ENCODE measurements at places on chromosomes 2 and 18.

GRCh38 chr18:76977108-76977621 is 154.8 kb downstream of the ZNF236 start:
- no peak for DNase-seq

GRCh38 chr18:63977040-63977439 is 7.2 kb downstream of the SERPINB8 start:
- DNase-seq: no peak

GRCh38 chr2:124822516-124822915 is 797.4 kb downstream of the CNTNAP5 start:
- no peak for DNase-seq

DNA sequence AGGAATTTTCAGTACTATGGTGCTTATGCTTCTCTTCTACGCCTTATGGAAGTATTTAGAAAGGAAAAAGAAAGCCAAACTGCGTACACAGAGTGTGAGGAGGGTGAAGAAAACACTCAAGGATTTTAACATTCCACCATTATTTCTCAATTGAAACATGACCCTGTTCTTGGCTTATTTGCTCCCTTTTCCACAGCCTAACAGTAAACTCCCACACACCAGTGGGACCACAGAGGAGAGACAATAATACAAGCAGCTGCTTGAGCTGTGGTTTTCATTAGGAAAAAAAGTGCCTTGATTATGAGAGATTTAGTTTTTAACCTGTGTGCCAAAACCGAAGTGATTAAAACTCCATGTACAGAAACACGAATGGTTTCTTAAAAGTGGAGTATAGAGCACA is 134.3 kb downstream of the MEP1B start:
- DNase-seq: no peak

DNA sequence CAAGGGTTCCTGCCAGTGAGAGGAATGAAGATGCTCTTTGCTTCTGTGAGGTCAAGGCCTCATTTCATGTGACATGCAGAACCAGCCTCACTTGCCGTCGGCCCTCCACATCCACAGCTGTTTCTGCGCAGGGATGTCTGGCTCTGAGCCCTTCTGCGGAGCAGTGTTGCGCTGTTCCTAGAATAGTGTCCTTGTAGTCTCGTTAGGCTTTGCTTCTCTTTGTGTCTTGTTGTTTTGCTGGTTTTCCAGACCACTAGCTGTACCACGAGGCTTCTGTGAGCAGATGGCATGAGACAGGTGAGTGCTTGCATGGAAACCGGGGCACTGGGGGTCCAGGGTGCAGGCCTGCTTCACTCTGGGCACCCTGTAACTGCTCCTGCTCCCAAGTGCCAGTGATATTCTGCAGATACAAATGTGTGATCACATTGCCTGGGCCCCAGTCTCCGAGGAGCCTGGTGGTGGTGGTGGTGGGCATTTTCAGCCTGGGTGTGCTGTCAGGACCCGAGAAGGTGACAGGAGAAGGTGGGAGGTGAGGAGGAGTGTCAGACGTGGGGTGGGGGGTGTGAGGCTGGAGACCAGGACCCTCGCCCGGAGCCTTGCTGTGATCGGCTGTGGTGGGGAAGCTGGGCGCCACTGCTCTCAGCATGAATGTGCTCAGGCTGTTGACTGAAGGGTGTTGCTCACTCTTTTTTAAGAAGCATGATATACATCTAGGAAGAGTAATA is 34.3 kb downstream of the LDLRAD4 start:
- no peak for DNase-seq

DNA sequence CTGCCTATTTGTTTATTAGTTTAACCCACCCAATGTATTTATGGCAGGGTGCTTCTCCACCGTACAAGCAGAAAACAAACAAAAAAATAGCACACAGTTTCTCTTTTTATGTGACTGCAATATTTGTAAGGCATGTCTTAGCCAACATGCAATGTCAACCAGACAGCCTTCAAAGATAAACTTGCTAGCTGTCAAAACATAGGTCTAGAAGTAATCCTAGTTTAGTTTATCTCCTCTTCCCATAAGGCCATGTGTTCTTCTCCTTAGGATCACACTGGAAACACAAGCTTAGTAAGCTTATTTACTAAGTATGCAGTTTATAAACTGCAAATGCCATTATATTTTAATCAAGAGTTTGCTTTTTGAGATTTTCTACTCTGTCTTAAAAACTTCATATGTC is 75.6 kb downstream of the LDAH start:
- no peak for DNase-seq

DNA sequence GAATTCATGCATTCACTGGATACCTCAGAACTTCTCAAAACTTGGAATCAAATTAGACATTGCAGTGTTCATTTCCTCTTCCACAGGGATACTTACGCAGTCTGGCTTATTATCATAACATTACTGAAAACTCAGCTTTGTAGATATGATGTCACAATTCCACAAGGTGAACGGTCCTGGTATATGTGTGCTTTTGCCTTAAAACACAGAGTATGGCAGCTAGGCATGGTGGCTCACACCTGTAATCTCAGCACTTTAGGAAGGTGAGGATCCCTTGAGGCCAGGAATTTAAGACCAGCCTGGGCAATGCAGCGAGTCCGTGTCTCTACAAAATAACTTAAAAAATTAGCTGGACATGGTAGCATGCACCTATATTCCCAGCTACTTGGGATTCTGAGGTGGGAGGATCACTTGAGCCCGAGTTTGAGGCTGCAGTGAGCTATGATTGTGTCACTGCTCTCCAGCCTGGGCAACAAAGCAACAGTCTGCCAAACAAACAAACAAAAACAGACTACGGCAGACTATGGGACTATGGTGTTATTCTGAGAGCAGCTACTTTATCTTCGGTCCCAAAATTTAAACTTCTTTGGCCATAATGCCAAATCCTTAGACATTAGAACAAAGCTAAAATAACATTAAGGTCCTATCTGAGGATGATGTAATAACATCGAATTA is 1191.9 kb upstream of the SLC39A10 start:
- DNase-seq: no peak

DNA sequence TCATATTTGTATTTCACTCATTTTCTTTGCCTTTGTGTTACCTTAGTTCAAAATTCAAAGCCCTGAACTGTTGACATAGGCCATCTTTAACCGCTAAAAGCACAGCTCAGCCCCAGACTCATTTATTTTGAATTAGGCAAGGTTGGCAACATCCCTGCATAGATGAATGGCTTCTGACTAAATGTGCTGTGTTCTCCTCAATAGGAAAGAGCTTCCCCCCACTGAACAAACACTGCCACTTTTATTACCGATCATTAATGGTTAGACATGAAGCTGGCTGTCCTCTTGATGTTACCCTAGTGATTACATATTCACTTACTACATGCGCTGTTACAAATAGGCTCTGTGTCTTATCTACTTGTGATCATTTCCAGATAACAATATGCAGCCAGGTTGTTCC is 170.7 kb downstream of the ADCYAP1 start:
- DNase-seq: no peak

DNA sequence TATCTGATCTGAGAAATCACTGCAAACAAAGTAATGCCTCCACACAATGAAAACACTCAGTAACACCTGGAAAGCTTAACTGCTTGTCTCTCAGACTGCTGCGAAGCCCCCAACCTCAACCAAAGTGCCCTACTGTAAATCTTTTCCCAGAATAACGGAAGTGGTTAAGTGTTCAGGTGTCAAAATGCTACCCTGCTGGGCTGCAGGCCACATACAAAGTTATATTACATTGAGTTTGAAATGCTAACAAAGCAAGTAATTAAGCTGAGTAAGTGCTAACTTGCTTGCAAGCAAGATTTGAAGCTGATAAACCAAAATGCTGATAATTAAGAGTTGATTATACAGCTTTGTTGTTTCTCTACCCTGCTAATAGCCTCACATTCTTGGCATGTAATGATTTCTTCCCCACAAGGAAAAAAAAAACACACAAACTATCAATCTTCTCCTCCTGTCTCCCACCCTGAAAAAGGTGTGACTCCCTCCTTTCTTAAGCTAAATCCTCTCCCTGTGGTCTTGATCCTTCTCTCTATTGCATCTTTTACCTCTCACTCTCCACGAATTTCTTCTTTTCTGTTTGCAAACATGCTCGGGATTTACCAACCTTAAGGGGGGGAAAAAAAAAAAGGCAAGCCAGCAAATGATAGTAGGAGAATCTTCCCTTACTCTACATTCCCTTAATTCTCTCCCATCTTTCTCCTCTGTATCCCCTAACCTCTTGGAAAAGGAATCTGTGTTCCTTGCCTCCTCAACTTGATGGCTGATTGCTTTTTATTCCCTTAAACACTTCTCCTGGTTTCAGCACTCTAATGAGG is 266.8 kb upstream of the SIX3 start:
- DNase-seq: no peak

GRCh38 chr2:118202707-118203303 is 114.5 kb downstream of the INSIG2 start:
- peak; percentile 63 for DNase-seq

DNA sequence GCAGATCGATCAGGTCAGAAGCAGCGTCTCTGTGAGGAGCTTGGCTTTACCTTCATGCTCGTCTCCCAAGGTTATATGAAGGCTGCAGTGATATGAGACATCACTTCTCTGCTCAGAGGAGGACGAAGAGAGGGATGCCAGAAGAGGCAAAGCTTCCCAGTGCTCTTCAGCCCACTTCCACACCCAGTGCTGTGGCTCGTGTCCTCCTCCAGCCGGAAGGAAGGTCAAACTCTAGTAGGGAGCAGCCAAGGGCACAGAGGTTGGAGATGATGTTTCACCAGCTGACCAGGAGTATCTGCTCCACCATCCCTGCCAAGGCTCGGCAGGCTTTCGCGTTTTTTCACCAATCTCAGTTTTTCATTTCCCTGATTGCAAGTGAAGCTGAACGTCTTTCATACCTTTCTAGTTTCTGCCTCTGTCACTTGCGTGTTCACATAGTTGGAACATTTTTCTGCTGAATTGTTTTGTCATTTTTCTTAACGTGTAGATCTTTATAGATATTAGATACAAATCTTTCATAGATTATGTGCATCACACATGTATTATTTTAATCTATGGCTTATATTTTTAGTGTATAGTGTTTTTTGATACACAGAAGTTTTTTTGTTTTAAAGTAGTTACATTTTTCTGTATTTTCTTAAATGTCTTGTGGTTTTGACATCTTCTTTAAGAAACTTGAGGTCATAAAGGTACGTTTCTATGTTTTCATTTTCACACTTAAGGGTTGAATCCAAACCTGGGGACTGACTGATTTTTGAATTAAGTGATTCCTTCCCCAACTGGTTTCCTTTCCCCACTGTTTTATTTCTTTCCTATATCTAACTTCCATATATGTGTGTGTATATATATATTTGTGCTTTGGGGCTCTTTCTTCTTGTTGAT is 23.5 kb upstream of the L3MBTL4 start:
- no peak for DNase-seq

DNA sequence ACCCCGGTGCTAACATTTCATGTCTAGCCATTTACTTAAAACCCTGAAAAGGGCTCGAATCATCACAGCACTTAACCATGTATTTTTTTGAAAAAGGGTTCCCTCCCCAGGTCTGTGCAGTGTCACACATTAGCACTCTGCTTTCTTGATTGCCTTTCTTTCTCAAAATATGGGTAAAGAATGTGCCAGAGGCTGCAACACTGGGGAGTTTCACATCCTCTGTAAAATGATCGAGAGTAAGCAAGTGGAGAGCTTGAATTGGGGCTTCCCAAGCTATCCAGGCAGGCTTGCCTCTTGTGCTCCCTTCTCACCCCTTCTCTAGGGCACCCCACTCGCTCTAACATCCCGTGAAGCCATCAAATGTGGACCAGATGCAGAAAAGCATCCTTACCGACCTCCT is 177.0 kb upstream of the CCDC68 start:
- no peak for DNase-seq

- no peak for DNase-seq
Measured at GRCh38 chr2:217335341-217335966, 475.6 kb upstream of the TNP1 start.

GRCh38 chr2:85699325-85699724 is 5.2 kb downstream of the GNLY start:
- no peak for DNase-seq

- no peak for DNase-seq
Measured at GRCh38 chr2:2763351-2764000, 432.4 kb upstream of the MYT1L start.

DNA sequence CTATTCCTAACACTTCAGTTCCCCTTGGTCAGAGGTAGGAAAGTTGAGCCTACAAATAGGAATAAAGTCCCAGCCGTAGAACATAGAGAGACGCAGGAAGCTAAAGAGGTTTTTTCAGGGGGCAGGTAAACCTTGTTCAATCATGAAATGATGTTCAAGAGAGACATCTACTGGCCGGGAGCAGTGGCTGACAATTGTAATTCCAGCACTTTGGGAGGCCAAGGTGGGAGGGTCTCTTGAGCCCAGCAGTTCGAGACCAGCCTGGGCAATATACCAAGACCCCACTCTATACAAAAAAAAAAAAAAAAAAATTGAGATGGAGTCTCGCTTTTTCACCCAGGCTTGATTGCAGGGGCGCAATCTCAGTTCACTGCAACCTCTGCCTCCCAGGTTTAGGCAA is 66.7 kb upstream of the DNAJC10 start:
- no peak for DNase-seq

DNA sequence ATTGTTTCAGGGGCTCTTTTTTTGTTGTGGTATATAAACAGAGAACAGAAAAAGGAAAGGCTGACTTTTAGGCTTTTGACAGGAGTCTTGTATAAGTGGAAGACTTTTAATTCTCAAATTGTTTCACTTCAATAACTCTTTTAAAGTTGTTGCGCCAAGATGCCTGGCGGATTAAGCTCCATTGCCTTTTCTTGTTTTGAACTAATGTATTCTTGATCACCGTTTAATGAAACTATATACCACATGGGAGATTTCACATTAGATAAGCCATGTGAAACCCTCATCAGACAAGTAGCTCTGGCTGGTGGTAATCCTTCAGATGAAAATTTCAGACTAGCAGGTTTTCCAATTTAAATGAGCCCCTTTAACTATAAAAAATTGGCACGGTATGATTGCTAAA is 257.4 kb downstream of the CCDC178 start:
- DNase-seq: no peak

DNA sequence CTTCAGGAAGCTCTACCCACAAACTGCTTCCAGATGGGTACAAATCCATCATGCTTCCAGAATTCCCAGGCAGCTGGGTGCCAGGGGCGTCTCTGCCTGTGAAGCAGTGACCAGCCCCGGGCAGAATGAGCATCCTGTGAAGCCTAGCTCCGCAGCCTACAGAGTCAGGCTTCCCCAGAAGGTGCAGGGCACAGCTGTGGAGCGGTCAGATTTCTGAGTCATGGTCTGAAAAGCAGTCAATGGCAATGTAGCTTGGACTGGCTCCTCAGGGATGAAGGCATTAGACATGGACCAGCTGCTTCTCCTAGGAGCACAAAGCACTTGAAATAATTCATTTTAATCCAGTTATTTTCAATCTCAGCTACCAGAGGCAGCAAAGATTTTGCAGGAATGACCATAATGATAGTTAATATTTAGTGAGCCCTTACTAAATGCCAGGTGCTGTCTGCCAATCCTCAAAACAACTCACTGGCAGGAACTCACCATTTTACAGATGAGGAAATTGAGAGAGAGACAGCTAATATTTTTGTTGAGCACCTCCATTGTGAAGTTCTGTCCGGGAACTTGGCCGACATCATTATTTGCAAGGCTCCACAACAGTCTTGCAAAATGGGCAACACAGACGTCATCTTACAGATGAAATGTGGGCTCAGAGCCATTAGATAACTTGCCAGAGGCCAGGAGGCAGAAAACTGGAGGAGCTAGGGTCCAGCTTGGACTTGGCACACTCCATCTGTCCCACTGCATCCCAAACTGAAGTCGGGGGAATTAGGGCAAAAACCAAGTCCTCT is 31.7 kb downstream of the ACMSD start:
- DNase-seq: no peak

- DNase-seq: no peak
Measured at GRCh38 chr2:215899141-215900074, 113.9 kb downstream of the MREG start.
